ENCODE measurements at places on chromosomes 4 and X.

DNA sequence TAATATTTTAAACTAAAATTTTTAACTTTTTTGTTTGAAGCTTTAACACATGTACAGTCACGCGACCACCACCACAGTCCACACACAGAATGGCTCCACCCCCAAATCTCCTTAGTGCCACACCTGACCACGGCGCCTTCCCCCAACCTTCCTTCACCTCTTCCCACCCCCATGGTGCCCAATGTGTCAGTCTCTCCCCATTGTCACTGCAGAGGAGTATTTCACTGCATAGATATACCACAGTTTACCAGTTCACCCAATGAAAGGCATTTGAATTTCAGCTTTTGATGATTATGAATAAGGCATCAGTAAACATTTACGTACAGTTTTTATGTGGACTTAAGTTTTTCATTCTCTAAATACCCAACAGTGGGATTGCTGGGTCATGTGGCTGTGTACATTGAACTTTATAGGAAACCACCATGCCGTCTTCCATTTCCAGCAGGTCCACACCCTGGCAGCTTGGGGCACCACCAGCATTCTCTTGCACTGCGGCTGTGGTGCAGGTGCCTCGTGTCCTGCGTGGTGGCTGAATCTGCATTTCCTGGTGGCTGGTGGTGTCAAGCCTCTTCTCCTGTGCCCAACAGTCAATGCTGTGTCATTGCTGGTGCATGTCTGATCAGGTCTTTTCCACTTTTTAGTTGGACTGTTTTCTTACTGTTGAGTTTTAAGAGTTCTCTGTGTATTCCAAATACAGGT lies 49.0 kb downstream of the CPLX1 start:
- no peaks in the 10 kb centered on the region for H3K36me3 ChIP-seq
- no peaks in the 10 kb centered on the region for H3K4me1 ChIP-seq
- H3K4me3 ChIP-seq: no peak overlapping the region

DNA sequence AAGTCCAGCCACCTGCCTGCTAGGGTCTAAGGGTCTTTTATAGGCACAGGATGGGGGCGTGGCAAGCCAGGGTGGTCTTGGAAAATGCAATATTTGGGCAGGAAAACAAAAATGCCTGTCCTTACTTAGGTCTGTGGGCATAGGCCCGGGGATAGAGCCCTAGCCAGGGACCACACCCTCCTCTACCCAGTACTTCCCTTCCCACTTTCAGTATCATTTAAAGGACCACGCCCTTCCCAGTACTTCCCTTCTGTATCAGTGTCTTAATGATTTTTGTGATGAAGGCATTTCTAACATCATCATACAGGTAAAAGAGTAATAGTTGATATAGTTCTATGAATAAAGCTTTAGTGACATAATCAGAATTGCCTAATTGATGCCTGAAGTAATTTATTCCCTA lies 11.4 kb downstream of the BANK1 start:
- no peak for DNase-seq
- no peak overlapping the region for H3K27ac ChIP-seq
- H3K4me3 ChIP-seq: no peak overlapping the region
- no peaks in the 10 kb centered on the region for H3K4me1 ChIP-seq
- no peaks in the 10 kb centered on the region for H3K36me3 ChIP-seq

GRCh38 chr4:60913671-60914070 lies 286.5 kb upstream of the ADGRL3 start:
- H3K27me3 ChIP-seq: no peaks in the 10 kb centered on the region
- no peak overlapping the region for H3K27ac ChIP-seq
- DNase-seq: no peak
- no peak overlapping the region for H3K4me3 ChIP-seq

DNA sequence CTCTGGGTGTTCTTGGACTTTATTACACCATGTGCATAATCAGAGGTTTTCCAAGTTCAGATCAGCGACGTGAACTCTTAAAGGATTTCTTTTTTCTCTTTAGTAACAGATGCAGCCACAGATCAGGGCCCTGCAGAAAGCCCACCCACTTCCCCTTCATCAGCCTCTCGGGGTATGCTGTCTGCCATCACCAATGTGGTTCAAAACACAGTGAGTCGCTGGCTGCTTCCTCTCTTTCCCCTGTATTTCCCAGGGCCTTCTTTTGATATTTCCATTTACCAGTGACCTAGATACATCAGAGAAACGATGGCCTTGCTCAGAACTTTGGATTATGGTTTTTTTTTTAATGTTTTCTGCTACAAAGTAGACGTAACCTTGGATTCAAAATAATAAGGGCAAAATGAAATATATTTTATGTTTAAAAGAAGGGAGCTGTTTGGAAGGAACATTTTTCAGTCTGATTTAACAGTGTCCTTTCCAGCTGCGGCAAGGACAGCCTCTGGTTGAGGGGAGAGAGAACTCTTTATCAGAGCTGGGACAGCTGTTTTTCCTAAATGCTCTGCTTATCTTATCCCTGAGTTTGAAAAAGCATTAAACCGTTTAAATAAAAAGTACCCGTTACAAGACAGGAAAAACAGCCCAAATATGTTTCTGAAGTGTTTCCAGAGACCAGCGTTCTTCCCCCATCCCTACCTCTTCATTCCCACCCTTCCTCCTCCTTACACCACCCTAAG lies 38.2 kb downstream of the FAM114A1 start:
- peaks cover 8% of the 10 kb centered on the region for H3K4me1 ChIP-seq
- no peak overlapping the region for H3K27ac ChIP-seq
- H3K36me3 ChIP-seq: peaks cover 9% of the 10 kb centered on the region
- no peaks in the 10 kb centered on the region for H3K27me3 ChIP-seq
- no peak overlapping the region for H3K4me3 ChIP-seq

GRCh38 chr4:124085561-124086180 lies 626.9 kb downstream of the ANKRD50 start:
- H3K4me1 ChIP-seq: no peaks in the 10 kb centered on the region
- H3K36me3 ChIP-seq: no peaks in the 10 kb centered on the region
- no peak overlapping the region for H3K4me3 ChIP-seq
- no peaks in the 10 kb centered on the region for H3K27me3 ChIP-seq
- no peak overlapping the region for H3K27ac ChIP-seq

DNA sequence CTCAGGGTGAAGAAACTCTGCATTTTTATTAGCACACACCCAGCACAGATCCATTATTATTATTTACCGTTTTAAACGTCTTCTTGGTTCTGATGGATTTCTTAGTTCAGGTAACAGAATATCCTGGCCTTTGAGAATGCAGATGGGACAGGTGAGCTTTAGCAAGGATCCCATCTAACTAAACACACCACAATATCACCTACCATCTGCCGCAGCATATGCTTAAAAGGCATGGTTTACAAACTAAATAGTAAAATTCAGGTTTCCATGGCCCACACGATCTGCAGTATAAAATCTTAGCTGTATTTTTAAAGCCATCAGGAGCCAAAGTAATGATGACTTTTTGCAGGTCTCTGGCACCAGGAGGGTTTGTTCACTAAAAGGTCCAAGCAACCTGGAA lies 31.7 kb upstream of the GATB start:
- H3K36me3 ChIP-seq: no peaks in the 10 kb centered on the region
- H3K4me1 ChIP-seq: no peaks in the 10 kb centered on the region
- no peak for DNase-seq

GRCh38 chr4:13322681-13323101 lies 161.4 kb downstream of the RAB28 start:
- H3K27me3 ChIP-seq: no peaks in the 10 kb centered on the region
- no peak for DNase-seq
- H3K36me3 ChIP-seq: no peaks in the 10 kb centered on the region
- H3K27ac ChIP-seq: no peak overlapping the region

DNA sequence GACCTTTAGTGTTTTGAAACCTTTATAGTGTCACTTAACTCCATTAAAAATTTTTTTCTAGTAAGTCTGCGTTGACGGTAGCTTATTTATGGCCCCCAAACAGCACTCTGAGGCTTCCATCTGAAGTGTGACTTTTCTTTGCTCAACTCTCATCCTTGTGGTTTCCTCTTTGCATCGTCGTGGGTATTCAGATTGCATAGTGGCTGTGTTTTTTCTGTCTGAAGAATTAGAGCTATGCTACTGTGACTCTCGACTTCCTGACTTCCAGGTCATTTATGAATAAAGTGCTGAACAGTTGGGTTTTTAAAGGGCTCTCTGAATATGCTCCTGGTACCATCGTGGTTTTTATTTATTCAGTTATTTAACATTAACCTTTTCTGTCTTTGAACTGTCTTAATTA lies 44.9 kb downstream of the JADE1 start:
- H3K4me1 ChIP-seq: no peaks in the 10 kb centered on the region
- H3K27me3 ChIP-seq: no peaks in the 10 kb centered on the region
- H3K4me3 ChIP-seq: no peak overlapping the region

GRCh38 chr4:3213106-3213425 lies 35.9 kb upstream of the MSANTD1 start:
- peaks cover 10% of the 10 kb centered on the region for H3K36me3 ChIP-seq
- no peak overlapping the region for H3K27ac ChIP-seq
- no peaks in the 10 kb centered on the region for H3K4me1 ChIP-seq

- H3K4me1 ChIP-seq: no peaks in the 10 kb centered on the region
- no peak overlapping the region for H3K27ac ChIP-seq
- no peaks in the 10 kb centered on the region for H3K27me3 ChIP-seq
- DNase-seq: no peak
Measured at GRCh38 chrX:112851161-112851779, 10.6 kb upstream of the AMOT start.

GRCh38 chr4:79047316-79047715 lies 108.1 kb upstream of the PAQR3 start:
- H3K27ac ChIP-seq: no peak overlapping the region
- no peaks in the 10 kb centered on the region for H3K4me1 ChIP-seq

DNA sequence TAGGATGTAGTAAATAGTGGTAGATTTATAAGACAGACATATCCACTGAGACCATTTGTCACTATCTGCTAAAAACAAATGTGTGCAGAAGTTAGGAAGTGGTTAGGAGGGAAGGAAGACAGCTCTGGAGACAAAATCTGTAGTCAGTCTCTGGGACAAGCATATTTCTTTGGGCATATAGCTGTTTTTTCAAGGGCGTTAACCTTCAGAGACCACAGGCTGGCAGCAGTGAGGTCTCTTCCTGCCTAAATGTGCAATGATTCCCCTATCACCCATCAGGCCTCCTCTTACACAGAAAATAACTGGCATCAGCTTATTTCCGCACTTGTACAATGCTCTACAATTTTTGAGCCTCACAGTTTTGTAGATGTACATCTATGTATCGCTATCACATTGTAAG lies 6.5 kb downstream of the TMEM150C start:
- no peak overlapping the region for H3K27ac ChIP-seq
- peaks cover 3% of the 10 kb centered on the region for H3K27me3 ChIP-seq
- no peak overlapping the region for H3K4me3 ChIP-seq
- H3K4me1 ChIP-seq: no peaks in the 10 kb centered on the region

- no peaks in the 10 kb centered on the region for H3K4me1 ChIP-seq
- H3K36me3 ChIP-seq: no peaks in the 10 kb centered on the region
- no peak for DNase-seq
- H3K4me3 ChIP-seq: no peak overlapping the region
- H3K27me3 ChIP-seq: no peaks in the 10 kb centered on the region
Measured at GRCh38 chr4:11604821-11605220, 176.1 kb upstream of the HS3ST1 start.

DNA sequence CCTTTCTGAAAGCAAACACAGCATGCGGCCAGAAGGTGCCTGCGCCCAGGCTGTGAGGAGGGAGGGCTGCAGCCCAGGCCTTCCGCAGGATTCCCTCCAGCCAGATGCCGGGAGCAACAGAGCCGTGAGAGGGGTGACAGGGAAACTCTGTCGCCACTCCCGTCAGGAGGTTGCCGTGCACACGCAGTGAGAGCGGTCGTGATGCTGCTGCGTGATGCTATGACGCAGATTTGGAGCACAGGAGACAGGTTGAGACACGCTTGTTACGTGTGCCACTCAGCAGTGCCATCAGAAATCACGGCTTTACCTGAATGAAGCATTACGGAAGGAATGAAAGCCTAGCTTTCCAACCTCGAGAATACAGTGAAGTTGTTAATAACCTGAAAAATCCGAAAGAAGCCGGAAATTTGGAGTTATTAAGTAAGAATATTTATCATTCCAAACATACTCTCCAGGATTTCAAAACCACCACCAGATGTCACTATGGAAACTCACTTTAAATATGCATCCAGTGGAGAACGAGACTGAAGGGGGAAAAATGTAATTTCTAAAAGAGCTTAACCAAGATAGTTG lies 54.4 kb downstream of the FAT1 start:
- H3K27me3 ChIP-seq: no peaks in the 10 kb centered on the region
- no peak overlapping the region for H3K4me3 ChIP-seq
- no peak overlapping the region for H3K27ac ChIP-seq
- DNase-seq: no peak
- H3K4me1 ChIP-seq: peaks cover 7% of the 10 kb centered on the region

DNA sequence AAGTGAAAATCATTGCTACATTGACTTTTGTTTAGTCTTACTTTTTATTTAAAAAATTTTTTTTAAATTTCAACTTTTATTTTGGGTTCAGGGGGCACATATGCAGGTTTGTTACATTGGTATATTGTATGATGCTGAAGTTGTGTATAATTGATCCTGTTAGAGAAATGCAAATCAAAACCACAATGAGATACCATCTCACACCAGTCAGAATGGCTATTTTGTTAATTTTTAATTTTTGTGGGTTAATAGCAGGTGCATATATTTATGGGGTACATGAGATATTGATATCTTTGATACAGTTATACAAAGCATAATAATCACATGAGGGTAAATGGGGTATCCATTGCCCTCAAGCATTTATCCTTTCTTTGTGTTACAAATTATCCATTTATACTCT lies 34.1 kb downstream of the RBMX2 start:
- H3K4me1 ChIP-seq: no peaks in the 10 kb centered on the region
- H3K4me3 ChIP-seq: no peak overlapping the region
- H3K27ac ChIP-seq: no peak overlapping the region
- no peak for DNase-seq

DNA sequence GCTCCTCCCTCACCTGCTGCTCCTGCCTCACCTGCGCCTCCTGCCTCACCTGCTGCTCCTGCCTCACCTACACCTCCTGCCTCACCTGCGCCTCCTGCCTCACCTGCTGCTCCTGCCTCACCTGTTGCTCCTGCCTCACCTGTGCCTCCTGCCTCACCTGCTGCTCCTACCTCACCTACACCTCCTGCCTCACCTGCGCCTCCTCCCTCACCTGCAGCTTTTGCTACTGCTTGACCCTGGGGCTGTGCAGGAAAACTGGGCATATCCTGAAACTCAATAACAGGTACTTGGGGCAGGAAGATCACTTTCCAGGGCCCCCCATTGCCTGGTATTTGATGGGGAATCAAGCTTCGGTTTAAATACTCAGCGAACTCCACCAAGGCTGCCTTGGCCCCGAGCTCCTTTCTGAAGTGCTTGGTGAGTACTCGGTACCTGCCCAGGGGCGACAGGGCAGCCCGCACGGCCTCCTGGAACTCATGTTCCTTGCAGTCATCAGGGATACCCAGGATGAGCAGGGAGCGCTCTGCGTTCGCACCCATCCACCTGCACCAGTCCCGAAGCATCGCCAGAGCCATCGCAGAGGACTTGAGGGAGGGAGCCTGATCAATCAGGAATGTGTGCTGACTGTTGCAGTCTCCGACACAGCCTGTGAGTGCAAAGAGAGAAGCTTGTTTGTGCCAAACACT lies 2.7 kb downstream of the PNMA6E start:
- no peak for DNase-seq
- H3K4me1 ChIP-seq: no peaks in the 10 kb centered on the region
- no peak overlapping the region for H3K4me3 ChIP-seq
- H3K27ac ChIP-seq: no peak overlapping the region
- no peaks in the 10 kb centered on the region for H3K36me3 ChIP-seq
- H3K27me3 ChIP-seq: no peaks in the 10 kb centered on the region
